ENCODE measurements at places on chromosomes 16 and 17.

DNA sequence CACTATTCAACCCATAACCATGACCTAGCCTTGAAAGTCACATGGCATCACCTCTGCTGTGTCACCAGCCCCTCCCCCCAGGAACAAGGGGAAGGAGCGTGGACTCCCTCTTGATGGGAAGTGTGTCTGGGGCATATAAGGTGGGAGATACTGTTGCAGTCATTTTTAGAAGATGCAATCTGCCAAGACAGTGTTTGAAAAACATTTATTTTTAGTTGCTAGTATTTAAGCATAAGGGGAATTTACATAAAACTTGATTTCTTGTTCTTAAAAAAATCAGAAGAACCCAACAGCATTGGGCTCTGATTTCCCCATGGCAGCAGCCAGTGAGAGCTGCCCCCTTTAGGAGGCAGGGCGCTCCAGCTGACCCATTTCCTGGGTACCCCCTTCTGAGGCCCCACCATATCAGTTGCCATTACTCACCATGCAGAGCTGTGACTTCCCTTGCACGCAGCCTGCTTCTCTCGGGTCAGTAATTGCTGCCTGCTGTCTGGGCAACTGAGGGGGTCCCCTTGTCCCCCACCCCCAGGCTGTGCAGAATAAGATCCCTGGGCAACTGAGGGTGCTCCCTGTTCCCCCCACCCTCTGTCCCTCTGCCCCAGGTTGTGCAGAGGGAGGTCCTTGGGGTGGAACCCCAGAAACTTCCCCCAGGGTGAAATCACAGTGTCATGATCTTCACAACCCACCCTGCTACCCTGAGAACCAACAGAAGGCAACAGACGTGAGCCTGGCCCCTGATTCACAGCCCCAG is 11.8 kb upstream of the CDC42EP4 start:
- DNase-seq = no peak

- no peak for DNase-seq
These were observed 109.7 kb downstream of the ADCY9 start for GRCh38 chr16:4006397-4006999.

- DNase-seq = no peak
These were observed 31.5 kb upstream of the EMP2 start for GRCh38 chr16:10611825-10612342.

DNA sequence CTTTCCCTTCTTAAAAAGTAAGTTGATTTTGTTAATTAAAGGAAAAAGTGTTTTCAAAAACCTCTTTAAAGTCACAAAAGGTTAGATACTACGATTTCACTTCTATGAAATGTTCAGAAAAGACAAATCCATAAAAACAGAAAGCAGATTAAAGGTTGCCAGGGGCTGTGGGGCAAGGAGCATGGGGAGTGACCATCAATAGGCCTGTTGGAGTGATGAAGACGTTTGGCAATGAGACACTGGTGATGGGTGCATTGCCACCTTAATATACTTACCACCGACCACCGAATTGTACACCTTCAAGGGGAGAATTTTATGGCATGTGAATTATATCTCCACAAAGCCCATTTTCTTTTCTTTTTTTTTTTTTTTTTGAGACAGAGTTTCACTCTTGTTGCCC is 19.2 kb downstream of the KIFC3 start:
- no peak for DNase-seq

DNA sequence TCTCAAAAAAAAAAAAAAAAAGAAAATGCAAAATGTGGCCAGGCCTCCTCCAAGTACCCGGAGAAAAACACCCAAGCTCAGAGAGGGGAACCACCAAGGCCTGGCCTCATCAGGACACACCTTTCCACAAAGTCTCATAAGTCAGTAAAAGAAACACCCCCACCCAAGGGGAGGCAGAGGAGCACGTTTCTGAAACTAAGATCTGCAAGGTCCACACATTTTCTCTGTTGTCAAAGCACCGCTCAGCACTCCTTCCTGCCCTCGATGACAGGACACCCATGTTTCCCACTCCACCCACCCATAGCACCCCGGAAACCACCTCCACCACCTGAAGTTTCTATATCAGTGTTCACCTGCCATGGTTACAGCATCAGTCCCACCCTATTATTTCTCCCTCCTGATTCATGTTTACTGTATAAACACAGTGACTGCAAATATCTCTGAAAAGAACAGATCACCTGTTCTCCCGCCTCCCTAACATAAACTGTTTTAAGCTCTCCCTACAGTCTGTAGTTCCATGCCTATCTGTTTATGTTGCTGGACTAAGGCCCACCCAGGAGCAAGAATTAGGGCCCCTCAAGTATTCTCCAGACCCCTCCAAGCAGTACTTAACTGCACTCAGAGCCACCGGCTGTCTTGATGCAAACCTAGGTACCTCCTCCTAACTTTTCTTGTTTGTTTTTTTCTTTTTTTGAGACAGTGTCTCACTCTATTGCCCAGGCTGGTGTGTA is 2.0 kb downstream of the CORO7 start:
- DNase-seq = no peak

DNA sequence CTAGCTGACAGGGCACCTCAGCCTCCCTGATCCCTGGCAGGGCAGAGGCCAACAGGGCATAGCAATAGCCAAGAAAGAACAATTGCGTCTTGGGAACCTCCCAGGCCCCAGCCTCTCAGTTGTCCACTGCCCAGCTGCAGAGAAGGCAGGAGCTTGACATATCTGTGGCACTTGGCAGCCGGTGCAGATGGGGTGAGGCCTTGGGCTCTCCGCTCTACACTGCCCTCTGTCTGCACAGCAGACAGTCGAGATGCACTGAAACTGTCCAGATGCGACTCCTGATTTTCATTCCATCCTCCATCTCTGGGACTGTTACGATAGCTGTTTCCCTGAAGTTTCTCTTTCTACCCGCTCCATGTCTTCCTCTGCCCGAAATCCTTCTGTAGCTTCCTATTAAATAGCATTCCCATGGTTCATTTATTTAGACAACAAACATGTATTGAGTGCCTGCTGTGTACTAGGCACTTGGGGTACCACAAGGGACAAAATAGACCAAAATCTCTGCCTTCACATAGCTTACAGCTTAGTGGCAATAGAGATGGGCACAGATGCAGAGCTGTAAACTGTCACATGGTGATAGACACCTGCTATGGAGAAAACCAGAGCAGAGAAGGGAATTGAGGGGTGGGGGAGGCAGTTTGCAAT is 3.3 kb downstream of the POLR3E start:
- peak; percentile 52 for DNase-seq

DNA sequence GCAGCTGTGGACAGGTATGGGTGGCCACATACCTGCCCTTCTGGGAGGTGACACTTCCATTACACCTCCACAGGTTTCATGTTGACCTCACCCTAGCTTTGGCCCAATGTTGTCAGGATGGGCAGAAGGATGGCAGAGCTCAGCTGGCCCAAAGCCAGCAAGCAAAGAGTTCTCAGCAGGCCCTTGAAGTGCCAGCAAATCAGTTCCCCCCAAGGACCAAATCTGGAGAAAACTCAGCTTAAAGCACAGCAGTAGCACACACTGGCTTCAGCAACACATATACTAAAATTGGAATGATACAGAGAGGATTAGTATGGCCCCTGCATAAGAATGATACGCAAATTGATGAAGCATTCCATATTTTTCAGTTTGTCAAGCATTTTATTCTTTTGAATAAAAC is 13.4 kb downstream of the ARL4D start:
- no peak for DNase-seq

- DNase-seq = no peak
These were observed 59.3 kb downstream of the KLHDC4 start for GRCh38 chr16:87706278-87707000.

DNA sequence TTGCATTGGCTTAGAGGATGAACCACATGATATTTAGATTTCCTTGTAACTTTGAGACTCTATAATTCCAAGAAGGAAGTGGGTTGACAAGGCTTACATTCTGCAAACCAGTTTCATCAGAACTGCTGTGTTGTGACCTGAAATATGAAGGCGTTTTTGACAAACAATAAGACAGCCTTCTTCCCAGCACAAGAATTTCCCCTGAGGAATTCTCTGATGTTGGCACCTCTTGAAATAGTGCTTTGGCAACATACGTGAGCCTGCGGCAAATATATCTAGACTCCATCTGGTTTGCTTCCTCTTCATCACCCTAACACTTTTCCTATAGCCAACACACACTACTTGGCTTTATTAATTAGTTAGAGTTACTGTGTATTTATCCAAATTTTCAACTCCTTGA is 585.5 kb upstream of the SOX9 start:
- no peak for DNase-seq

DNA sequence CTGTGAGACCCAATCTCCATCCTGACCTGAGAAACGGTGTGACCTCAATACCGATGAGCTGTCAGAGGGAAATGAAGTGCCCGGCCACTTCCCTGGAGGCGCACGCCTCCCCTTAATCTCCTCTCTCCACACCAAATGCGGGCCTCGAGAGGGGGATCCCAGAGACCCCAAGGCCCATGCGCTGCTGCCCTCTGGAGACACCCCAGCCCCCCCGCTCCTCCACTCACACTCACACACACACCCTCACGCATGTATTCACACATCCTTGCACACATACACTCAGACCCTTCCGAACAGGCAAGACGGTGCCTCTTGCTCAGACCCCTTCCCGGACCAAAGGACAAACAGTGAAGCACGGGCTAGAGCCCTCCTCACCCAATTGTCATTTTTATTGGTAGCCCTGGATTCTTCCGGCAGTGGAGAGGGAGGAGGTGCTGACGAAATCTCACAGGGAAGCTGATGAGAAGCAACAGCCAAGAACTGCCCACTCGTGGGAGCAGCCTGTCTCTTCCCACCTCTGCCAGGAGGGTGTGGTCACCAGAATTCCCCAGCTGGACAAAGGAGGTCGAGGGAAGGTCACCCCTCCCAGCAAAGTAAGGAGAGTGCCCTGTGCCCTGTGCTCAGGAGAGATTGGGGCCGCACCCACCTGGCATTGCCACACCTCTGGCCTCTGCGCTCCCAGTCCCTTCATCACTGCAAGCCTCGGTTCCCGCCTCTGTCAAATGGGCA is 136.0 kb upstream of the TNRC6C start:
- DNase-seq = no peak

GRCh38 chr16:83878838-83879237 is 20.1 kb upstream of the MLYCD start:
- DNase-seq = peak; percentile 70

DNA sequence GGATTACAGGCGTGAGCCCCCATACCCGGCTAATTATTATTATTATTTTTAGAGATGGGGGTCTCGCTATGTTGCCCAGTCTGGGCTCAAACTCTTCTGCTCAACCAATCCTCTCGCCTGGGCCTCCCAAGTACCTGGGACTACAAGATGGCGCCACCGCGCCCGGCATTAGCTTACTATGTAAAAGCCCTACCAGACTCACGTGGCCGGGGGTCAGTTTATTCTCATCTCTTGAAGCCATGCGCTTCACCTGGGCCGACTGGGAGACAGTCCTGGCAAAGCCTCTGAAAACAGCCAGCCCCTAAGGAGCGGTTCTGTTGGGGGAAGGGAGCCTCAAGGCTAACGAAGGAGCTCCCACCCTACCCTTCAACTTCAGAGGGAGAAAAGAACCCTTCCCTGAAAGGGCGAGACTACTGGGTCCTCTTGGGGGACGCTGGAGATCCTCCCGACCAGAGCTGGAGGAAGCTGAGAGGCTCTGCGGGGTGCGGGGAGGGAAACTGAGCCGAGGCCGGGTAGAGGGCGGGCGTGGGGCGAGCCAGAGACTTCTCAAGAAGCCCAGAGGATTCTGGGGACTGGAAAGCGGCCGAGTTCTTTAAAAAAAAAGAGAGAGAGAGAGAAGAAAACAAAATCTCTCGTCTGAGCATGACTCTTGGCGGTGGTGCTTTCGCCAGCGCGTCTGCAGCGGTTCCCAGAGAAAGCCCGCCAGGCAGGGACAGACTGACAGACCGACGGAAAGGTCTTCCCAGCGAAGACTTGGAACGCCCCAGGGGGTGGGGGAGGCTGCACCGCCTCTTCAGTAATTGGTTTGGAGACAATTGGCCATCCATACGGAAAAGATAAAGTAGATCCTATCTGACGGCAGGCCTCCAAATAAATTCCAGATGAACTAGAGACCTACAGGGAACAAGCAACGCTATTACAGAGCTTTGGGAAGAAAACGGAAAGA is 5.6 kb upstream of the TUBG2 start:
- DNase-seq = peak; percentile 39

DNA sequence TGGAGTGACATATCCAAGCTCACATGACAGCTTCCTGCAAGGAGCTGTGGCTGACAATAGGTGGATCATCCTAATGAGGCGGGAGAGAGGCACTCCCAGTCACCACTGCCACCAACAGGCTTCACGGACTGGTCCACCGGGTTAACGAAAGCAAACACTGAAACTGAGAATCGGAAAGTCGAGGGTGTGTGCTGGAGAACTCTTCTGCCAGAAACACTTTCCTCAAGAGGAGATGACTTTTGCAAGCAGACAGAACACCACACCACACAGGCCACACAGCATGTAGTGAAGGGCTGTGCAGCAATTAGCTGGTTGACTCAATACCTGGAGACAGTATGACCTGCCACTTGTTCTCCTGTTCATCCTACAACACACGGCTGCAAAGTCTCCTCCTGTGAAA is 53.0 kb upstream of the DNAJA2 start:
- no peak for DNase-seq

DNA sequence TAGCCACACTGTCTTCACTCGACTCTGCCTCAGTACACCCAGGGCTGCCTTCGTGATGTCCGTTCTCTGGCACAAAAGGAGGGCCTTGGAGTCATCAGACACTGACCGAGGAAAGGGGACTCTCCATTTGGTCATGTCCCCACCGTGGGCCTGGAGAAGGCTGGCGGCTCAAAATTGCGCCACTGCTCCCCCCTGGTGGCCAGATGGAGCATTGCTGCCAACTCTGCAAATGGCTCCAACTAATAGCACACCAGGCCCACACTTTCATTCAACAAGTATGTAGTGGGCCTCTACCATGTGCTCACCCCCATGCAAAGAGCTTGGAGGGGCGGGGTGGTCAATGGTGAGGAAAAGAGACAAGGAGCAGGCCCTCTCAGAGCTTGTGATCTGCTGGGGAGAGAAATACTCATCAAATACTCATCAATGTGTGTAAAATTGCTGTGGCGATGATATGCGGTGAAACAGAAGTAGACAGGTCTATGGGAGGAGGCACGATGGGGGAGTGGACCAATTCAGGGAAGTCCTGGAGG is 5.2 kb upstream of the GRIN2C start:
- peak; percentile 63 for DNase-seq

GRCh38 chr17:78412403-78412802 is 34.0 kb downstream of the PGS1 start:
- DNase-seq = no peak

- DNase-seq = peak; percentile 44
These were observed 863 bp downstream of the ADCY9 start for GRCh38 chr16:4115209-4115948.

GRCh38 chr17:80499961-80500665 is 23.7 kb upstream of the NPTX1 start:
- no peak for DNase-seq

DNA sequence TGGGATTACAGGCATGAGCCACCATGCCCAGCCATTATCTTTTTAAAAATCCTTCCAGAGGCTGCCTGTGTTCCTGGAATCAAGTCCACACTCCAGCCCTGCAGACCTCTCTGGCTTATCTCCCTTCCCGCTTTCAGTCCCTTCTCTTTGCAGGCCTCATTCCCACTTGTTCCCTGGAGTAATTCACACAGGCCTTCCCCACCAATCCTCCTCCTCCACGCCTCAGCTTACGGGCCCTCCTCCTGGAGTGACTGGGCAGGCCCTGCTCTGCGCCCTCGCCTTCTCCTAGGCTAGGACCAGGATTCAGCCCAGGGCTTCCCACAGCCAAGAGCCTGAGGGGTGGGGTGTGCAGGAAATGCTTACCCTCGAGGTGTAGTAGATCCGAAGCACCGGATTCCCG is 2.8 kb downstream of the CDIPT start:
- no peak for DNase-seq
